ENCODE measurements at places on chromosomes 11 and 22. TPM values are rescaled to one million over a fixed set of nuclear protein-coding genes. Genes with fewer than 3 reads are reported as not detected.
A peak's percentile ranks its signal among the peaks of the same experiment; 100 is the strongest.

SCGB1D2 gene
- total RNA-seq = not detected

CRYBB2 gene
- not detected for total RNA-seq

GGTLC3 gene
- not detected for total RNA-seq

HTR3B gene
- not detected for total RNA-seq

OR8G1 gene
- total RNA-seq = not detected

OR4A16 gene
- total RNA-seq = not detected

MYBPC3 gene
- total RNA-seq = not detected

PIM3 gene
- 48.3 TPM for total RNA-seq

- no peak for DNase-seq
Measured at GRCh38 chr22:31139866-31140716, at the start of gene PLA2G3. PLA2G3 (minus strand) TSS chr22:31140508; CDS start chr22:31140354, 154 bp downstream.

DNA sequence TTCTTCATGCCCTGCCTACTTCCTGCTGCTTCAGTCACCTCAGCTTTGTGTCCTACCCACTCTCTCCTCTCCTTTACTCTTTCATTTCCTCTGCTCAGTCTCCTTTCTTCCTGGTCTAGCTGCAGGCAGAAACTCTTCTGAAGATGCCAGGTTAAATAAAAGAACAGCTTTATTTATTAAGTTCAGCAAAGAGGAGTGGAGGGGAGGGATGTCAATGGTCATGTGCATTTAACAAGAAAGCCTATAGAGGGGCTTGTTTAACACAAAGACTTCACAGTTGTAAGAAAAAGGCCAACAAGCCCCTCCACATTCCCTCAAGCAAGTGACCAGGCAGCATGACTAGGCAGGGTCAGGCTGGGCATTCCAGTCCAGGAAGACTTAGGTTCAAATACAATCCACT lies 609.2 kb downstream of the INSC start:
- no peak for DNase-seq

DNA sequence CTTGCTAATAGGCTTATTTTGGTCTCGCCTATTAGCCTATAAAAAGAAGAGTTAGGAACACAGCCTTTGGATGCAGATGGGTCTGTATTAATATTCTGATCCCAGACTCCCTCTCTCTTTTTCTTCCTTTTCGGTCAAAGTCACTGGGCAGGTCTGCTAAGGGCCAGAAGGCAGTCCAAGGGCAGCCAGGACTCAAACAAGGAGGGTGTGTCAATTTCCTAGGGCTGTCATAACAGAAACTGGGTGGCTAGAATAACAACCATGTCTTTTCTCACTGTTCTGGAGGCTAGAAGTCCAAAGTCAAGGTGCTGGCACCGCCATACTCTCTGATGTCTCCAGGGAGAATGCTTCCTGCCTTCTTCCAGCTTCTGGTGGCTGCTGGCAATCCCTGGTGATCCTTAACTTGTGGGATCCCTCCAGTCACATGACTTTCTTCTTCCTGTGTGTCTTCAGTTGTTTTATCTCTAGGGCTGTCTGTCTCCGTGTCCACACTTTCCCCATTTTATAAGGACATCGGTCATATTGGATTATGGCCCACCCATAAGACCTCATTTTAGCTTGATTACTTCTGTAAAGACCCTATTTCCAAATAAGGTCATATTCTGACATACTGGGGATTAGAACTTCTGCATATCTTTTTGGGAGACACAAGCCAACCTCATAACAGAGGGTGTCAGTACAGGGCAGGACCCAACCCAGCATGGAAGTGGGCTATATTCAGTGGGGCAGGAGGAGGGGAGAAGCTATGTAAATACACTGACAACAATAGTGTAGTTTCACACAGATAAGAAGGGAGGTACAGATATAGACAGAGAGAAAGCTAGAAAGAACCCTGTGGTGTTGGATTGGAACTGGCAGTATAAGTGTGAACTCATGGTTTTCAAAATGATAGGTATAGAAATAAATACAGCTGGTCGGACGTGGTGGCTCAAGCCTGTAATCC lies 5.9 kb upstream of the CSF2RB start:
- no peak for DNase-seq

DNA sequence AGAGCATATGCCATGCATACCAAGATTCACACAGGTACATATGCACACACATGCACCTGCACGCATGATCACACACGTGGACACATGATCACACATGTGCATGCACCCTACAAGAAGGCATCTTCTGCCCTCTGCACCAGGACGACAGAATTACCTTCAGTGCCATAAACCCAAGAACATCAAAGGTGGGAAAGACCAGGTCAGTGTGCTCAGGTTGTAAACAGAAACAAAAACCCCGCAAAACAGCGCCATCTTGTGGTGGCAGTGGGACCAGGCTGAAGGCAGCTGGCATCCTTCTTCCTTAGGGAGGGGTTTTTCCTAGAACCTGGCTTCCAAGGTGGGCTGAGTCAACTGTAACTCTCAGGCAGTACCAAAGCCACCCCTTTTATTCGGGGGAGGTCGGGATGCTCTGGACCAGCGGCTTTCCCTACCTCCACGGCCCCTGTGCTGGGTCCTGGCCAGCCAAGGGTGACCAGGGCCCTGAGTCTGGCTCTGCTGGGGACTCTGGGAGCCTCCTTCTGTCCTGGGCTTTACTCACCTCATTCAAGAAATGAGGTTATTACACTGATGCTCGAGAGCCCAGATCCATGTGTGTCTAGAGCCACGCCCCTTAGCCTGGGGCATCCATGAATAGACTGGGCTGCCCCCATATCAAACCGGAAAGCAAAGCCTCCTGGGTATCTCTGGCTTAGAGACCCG lies 69.4 kb upstream of the FGF3 start:
- peak; percentile 50 for DNase-seq

DNA sequence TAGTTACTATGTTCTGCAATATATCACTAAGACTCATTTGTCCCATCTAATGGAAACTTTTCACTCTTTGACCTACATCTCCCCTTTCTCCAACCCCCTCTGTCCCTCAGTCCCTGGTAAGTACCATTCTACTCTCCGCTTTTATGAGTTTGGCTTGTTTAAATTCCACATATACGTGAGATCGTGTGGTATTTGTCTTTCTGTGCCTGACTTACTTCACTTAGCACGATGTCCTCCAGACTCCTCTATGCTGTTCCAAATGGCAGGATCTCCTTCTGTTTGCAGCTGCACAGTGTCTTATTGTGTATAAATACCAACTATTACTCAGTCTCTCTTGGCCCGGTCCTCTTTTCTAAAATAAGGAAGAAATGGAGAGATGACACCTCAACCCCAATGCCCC lies 205.4 kb upstream of the NTM start:
- no peak for DNase-seq

GRCh38 chr11:72005347-72006260 lies 6.9 kb downstream of the IL18BP start:
- DNase-seq = no peak

DNA sequence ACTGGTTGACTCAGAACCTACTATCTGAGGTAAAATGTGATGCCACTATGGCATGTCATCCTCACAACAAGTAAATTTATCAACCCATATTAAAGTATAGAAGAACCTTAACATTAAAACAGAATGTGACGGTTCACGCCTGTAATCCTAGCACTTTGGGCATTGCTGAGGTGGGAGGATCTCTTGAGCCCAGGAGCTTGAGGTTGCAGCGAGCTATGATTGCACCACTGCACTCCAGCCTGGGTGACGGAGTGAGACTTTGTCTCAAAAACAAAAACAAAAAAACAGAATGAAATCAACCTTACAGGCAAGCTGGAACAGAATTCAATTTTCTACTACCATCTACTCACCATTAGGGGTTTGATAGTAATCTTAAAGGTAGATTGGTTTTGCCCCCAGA lies 86.2 kb downstream of the PLEKHA7 start:
- no peak for DNase-seq

DNA sequence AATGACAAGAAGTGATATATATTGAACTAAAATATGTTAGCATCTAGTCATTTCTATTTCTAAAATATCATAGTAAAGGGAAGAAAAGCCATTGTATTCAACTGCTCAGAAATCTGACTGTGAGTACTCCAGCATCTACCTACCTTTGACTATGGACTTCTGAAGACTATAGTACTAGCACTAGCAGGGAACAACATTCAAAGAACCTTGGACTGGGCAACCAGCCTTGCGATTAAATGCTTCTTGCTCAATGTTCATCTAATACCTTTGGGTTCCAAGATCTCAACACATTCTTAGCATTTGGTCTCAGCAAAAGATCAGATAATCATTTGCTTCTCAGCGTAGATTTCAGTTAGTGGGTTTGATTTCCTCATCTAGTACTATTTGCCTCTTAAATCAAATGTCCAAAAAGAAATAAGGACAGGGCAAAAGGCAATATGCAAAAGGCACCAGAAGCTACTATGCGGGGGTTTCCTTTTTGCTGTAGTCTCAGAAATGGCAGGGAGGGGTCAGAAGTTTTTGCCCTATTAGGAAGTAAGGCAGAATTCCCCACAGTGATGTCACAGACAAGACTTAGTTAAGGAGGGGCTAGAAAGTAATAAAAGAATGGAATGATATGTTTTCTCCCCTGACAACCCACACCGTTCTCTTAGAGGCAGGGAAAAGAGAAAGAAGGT lies 80.6 kb downstream of the GAB2 start:
- DNase-seq = no peak

DNA sequence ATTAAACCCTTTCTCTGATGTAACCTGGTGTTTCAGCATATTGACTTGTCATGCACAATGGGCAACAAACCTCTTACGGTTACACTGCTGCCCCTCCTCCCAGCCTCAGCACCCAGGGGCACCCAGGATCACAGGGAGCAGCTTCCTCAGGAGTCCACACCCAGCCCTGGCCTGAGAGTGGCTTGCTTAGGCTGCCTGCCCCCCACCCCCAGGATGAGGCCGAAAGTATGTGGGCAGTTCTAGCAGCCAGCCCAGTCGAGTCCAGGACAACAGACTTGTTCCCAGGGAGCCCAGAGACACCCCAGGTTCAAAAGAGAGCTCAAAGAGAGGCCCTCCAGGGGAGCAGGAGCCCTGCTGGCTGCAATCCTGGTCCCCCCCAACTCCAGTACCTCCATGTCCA lies 108.1 kb upstream of the THY1 start:
- DNase-seq = no peak

- DNase-seq = no peak
Measured at GRCh38 chr11:1467270-1467669, 19.3 kb downstream of the MOB2 start.

DNA sequence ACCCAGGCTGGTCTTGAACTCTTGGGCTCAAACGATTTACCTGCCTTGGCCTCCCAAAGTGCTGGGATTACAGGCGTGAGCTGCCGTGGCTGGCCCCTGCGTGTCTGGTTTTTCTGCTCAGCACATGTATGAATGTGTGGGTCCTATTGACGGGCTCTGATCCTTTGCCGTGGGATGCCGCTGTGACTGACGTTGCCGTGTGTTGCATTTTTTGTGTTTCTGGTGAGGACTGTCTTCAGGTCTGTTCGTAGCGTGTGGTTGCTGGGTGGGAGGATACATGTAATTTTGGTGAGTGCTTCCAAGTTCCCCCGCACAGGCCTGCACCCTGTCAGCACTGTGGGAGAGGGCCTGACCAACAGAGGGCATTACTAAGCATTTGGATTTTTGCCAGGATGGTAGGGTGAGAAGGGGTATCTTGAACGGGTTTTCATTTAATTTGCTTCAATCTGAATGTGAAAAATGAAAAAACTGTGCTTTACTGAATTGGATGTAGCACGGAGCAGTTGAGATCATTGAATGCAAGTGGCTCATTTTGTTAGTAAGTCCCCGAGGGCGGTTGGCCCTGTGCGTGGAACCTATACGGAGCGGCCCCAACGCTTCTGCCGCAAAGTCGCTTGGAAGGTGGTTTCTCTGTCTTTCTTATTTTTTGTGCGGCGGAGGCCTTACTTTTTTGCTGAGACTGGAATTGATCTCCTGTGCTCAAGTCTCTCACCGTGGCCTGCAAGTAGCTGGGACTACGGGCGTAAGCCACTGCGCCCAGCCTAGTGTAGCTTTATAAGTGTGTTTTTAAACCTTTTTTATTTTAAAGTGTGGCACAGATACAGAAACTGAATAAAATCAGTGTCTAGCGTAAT lies 8.2 kb downstream of the ZBED4 start:
- no peak for DNase-seq

DNA sequence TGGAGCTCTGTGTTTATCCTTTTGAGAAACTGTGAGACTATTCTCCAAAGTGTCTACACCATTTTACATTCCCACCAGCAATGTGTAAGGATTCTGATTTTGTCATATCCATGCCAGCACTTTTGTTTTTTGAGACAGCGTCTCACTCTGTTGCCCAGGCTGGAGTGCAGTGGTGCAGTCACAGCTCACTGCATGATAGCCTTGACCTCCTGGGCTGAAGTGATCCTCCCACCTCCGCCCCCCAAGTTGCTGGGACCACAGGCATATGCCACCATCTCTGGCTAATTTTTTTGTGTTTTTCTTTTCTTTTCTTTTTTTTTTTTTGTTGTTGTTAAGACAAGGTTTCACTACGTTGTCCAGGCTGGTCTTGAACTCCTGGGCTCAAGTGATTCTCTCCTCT lies 35.3 kb downstream of the PPP6R3 start:
- DNase-seq = no peak

DNA sequence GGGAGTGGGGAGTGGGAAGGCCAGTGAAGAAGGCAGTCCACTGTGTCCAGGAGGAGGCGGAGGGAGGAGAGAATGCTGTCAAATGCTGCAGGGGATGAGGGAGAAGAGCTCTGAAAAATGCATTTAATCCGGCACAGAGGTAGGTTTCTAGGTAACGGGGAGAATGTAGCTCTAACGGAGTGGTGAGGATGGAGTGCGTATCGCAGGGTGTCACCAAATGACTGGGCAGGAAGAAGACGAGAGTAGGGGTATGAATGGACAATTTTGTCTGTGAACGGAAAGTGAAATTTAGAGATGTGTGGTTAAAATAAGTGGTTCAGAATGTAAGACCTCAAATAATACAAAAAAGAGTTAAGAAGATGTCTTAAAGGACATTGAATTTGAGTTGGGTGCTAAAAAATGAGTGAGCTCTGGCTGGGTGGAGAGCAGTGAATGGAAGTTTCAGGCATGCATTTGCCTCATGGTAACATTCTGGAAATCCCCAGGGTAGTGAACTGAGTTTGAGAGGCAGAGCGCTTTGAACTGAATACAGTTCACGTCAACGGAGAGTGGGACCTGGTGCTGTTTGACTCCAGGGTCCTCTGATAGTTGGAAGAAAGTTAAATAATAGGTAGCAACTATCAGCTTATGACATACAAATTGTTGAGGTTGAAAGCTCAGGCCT lies 81.3 kb upstream of the CADM1 start:
- DNase-seq = no peak

DNA sequence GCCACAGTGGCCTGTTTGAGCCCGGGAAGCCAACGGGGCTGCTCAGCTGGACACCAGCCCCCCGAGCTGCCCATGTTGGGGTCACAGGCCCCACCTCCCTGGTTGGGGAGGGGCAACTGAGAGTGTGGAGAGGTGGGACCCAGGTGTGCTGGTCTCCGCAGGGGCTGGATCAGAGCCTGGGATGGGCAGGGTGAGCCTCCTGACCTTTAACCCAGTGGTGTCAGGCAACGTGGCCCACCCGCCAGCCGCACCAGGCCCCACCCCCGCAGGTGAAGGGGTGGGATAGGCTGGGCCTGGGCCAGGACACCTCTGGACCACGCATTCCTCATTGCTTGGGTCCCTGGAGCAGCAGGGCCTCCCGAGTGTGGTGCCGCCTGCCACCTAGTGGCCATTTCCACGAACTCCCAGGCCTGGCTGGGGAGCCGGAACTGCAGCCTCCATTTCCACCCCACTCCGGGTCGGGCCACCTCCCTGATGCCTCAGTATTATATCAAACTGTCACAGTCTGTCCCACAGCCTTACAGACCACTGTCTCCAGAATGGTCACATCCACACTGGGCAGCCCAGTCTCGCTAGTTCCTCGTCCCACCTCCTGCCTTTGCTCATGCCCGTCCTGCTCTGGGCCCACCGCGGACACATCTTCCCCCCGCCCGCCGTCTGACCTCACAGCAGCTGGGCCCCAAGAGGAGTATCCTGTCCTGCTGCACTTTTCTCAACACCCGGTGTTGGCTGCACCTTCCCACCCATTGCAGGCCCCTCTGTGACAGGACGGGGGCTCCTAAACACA lies 13.3 kb upstream of the PPP6R3 start:
- peak; percentile 36 for DNase-seq

Data from NCI-H460 (cell line).